ENCODE measurements at places on chromosomes 11 and 22. TPM values are rescaled to one million over a fixed set of nuclear protein-coding genes. Genes with fewer than 3 reads are reported as not detected.
A peak's percentile ranks its signal among the peaks of the same experiment; 100 is the strongest.

Gene TUB
- polyA plus RNA-seq, result 13.5 TPM

Gene HYOU1
- 46.0 TPM for polyA plus RNA-seq

DNA sequence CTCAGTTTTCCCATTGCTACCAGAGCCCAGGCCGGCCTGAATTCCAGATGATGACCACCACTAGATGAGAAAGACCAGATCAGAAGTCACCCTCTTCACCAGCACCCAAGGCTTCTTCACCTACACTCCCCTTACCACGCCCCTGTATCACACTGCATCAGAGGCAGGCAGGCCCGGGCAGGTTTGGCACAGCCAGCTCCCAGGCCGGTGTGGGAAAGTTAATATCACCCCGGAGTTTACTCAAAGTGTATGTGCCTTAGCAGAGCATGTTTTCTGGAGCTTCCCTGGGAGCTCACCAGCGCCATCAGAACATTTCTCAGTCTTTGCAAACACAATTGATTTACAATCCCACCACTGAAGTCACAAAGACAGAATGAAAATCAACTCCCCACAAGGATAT, 47.5 kb upstream of the POU2AF1 start:
- DNase-seq, result no peak

DNA sequence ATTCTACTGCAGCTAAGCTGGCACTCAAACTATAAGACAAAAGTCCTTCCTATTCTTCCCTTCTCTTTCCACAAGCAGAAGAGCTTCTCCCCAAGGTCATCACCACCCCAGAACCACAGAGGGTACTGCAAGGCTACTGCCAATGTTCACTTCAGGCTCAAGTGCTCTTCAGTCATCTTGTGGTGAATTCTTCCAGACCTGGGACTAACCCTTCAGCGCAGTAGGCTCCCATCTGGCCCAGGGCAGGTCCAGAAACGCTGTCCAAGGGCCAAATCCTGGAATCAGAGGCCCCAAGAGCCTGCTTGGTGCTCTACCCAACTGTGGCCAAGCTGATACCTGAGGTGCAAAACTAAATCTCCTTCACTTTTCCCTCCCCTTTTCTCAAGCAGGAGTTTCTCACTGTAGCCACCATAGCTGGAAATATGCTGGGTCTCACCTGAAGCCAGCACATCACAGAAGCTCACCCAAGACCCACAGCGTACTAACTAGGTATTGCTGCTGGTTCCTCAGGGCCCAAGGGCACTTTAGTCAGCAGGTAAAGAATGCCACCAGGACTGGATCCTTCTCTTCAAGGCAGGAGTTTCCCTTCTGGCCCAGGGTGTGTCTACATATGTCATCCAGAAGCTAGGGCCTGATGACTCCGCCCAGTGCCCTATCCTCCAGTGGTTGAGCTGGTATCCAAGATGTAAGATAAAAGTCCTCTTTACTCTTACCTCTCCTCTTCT, 27.8 kb downstream of the FCHSD2 start:
- DNase-seq, result no peak

DNA sequence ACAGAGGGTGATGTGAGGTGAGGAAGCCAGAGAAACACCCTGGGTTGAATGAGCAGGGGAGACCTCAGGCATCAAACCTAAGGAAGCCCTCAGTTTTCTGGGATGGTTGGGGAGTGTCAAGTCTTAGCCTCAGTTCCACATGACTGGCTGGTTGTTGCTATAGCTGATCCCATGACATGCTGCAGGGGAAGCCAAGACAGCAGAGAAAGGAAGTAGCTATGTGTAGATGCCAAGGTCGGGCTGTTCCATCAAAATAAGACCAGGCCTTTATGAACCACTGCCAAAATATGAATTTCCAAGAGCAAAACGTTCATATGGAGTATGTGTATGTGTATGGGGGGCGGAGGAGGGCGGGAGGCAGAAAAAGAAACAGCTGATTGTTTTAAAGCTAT, 11.6 kb downstream of the CD59 start:
- DNase-seq, result no peak

GRCh38 chr11:24575392-24575791, 78.5 kb downstream of the LUZP2 start:
- DNase-seq, result no peak

GRCh38 chr22:24471570-24471969, 23.6 kb upstream of the UPB1 start:
- DNase-seq, result peak; percentile 70

DNA sequence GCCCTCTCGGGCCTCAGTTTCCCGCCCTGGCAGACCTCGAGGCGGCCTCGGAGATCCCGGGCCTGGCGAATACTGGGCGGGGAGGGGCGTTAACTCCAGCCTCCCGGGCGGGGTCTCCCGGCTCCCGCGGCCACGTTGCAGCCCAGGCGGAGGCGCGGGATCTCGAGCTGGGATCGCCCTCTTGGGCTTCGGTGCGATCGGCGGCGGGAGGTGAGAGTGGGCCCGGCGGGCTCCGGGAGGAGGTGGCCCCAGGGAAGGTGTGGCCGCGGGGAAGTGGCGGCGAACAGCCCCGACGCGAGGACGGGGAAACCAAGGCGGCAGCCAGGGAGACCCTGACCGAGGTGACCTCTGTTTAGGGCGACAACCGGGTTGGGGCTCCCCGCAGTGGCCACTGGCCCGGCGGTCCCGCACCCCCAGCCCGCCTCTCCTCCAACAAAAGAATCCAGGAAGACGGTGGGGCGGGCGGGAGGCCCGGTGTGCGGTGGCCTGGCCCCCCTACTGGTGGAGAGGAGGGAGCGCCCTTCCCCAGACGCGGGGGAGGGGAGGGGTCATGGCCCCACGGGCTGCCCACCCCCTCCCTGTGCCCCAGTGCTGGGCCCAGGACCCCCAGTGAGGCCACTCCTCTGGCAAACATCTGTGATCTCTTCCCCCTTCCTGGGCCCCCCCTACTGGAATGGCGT, at the start of gene PHETA2:
TSS of gene PHETA2 (plus strand) at position 117 of the 680 bp plus-strand sequence. CDS start 3,046 bp downstream, outside the sequence.
- DNase-seq, result peak; percentile 68

DNA sequence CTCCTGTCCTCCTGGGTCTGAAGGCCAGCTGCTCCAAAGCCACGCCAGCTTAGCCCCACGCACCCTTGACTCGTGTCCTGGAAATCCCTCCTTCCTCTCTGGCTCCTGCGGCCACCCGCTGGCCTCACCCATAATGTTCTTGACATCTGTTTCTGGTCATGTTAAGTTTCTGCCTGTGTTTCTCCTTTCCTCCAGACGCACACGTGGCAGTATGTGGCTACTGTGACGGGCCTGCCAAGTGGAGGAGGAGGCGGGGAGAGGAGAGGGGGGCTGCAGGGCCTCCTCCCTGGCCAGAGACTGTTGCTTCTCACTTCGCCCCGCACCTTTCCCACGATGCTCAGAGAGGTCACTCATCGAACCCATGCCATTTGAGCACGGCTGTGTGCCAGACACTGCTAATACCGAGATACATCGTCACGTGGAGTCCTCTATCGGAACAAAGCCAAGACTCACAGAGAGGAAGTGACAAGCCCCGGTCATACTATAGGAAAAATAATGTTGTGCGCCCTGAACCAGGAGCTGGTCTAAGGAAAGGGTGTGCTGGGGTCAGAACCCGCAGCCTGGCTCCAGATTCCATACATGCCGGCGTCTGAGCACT, 11.5 kb downstream of the C1QTNF6 start:
- peak; percentile 93 for DNase-seq

DNA sequence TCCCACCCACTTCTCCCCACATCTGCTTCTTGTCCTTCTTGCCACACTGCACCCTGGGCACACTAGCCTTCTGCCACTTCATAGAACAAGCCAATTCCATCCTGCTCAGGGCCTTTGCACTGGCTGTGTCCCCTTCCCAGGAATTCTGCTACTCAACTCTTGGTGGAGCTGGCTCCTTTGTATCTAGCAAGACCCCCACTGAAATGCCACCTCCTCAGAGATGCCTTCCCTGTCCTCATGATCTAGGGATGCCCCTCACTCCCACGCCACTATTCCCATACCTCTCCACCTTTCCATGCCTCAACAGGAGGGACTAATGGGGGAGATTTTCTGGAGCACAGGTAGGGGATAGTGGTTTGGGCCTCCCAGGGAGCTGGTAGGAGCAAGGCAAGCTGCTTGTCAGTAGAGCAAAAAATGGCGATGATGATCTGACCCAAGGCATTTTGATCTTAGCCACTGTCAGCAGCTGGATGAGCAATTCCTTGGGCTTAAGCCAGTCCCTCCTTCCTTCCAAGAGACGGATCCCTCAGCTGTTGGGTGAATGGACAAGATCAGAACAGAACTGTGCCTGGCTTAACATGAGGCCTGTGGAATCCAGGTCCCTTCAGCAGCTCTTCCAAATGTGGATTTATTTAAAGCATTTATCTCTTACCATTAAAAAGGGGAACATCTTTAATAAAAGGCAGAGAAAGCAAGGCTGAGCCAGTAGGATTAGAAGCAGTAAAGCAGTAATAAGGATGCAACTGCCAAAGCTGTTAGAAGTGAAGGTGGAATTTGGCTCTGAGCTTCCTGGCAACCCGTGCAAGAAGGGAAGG, 4.0 kb upstream of the PRDM11 start:
- peak; percentile 58 for DNase-seq

DNA sequence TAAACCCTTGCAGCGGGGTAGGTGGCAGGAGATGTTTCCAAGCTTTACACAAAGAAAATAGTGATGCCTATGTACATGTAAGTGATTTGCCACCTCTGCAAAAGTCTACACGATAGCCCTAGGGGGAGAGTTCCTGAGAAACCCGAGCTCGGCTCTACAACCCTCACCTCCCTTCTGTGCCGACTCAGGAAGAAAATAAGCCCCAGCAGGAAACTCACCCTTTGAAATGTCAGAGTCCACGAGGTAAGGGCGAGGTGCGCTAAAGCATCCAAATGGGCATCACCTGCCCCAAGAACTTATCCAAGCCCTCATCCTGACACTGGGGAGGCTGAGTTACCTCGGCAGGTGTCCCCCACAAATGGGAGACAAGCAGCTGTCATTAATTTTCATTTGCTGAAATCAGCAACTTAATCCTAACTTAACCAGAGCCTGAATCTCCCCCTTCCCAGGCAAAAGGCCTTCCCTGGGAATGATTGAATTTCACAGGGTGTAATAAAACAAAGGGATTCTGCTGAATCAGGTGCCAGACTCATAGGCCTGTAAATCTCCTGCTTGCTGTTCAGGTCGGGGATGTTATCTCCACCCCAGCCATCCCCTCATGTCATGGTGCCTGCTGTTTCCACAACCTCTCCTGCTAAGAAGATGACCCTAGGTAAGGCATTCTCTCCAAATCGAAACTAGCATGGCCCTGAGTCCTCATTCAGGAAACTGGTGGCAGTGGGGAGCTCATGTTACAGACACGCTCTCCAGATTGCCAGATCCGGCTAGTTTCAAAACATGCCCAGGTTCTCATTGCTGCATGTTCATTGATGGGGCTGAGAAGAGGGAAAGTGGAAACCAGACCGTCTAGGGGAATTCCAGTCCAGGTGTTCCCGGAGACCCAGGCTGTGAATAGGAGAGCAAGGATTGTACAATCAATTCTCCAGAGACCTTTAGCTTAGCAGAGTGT, 105.3 kb upstream of the KIRREL3 start:
- DNase-seq, result peak; percentile 23

DNA sequence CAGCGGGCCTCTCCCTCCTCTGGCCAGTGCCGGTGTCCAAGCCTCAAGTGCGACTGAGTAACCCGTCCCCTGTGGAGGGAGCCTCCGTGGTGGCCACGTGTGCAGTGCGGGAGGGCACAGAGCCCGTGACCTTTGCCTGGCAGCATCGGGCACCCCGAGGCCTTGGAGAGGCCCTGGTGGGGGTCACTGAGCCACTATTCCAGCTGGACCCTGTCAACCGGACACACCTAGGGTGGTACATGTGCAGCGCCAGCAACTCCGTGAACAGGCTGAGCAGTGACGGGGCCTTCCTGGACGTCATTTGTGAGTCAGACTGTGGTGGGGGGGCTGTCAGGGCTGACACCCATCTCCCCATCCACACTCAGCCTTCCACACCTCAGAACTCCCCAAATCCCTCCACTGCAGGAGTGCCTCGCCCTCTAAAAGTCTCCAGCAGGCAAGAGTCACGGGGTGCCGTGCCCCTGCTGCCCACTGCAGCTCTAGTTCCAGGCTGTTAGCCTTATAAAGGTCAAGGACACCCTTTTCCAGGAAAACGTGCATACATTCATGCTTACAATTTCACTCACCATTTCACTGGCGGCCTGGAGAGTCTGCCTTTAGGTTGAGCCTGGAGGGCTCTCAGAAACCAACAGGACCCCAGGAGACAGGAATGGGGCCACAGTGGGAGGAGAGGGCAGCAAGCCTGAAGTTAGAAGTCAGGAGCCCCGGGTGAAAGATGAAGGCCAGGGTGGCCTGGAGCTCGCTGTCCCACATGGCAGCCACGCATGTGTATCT, 2.6 kb downstream of the VSIG10L2 start:
- DNase-seq, result no peak

DNA sequence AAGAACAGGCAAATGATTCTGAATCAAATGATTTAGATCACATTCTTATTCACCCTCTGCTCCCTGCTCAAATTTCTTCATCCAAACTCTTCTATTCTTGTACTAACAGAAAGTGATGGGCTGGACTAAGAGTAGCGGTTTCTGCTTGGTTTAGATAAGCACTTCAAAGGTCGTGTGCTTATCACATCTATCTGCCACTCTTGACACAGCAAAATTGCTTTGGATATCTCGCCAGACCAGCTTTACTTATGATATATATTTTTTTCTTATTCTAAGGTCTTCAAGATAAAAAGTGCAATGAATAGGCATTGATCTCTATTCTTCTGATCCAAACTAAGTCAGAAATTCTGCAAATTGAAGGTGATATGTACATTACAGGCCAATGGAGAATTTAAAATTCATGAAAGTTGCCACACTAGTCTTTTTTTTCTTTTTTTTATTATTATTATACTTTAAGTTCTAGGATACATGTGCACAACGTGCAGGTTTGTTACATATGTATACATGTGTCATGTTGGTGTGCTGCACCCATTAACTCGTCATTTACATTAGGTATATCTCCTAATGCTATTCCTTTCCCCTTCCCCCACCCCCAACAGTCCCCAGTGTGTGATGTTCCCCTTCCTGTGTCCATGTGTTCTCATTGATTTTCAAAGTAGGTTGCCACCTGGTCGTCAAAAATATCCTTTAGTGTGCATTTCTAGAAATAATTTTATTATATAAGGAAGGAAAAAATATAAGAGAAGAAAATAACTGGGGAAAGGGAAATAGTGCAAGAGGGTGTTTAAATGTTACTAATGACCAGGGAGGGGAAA, 1941.0 kb upstream of the RAG2 start:
- DNase-seq, result no peak

GRCh38 chr11:126519764-126520734, 164.6 kb downstream of the ST3GAL4 start:
- DNase-seq, result peak; percentile 65

DNA sequence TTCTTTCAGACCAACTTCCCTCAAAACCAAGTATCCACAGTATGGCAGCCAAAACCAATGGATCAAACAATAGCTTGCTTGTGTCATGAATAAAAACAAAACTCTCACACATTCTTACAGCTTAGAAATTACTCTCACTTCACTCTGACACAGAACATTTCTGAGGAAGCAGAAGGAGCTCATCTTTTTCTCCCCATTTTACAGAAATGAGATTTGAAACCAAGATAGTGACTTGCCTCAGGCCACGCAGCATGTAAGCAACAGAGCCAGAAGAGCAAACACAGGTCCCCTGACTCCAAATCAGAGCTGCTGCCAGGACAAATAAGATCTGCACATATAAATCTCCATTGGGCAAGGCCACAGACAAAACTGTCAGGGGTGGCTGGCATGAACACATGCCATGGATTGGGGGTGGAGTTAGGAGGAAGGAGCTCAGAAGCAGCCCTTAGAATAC, 64.8 kb downstream of the RAB30 start:
- no peak for DNase-seq
